ENCODE measurements at places on chromosomes 1 and 21.
A peak's percentile ranks its signal among the peaks of the same experiment; 100 is the strongest.

GRCh38 chr1:212987702-212988322, 27.9 kb downstream of the ANGEL2 start:
- no peak for DNase-seq

GRCh38 chr1:228120857-228121489, 11.9 kb upstream of the MRPL55 start:
- DNase-seq, result no peak

DNA sequence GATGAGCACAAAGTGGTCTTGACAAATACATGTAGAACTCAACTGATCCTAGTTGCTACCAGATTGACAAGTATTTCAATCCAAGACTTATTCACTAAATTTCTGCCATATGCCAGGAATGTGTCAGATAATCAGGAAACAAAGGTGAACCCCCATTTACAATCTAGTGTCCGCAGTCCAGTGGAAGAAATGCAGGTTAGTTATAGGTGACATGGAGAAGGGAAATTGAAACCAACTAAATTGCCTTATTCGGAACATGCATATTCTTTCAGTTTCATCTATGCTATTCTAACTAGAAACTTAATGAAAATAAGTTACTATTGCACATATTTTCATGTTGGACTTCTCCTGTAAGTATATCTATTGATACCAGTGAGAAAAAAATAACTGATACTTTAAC, 209.4 kb downstream of the COL24A1 start:
- DNase-seq, result no peak

GRCh38 chr1:245888809-245889208, 618.3 kb downstream of the SMYD3 start:
- peak; percentile 36 for DNase-seq

DNA sequence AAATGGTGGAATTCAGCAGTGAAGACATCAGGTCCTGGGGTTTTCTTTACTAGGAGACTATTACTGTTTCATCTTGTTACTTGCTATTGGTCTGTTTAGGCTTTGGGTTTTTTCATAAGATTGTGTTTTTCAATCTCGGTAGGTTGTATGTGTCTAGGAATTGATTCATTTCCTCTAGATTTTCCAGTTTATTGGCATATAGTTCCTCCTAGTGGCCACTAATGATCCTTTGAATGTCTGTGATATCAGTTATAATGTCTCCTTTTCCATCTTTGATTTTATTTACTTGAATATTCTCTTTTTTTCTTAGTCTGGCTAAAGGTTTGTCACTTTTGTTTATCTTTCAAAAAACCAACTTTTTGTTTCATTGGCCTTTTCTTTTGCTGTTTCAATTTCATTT, 233.0 kb downstream of the RWDD3 start:
- DNase-seq, result no peak

- DNase-seq, result no peak
Measured at GRCh38 chr1:85494904-85495266, 29.9 kb upstream of the DDAH1 start.

GRCh38 chr1:66546047-66546810, 12.3 kb downstream of the SGIP1 start:
- DNase-seq, result no peak

- DNase-seq, result no peak
Measured at GRCh38 chr1:160971618-160972056, 17.0 kb upstream of the ITLN2 start.

GRCh38 chr1:1758059-1758621, 20.1 kb downstream of the NADK start:
- no peak for DNase-seq

DNA sequence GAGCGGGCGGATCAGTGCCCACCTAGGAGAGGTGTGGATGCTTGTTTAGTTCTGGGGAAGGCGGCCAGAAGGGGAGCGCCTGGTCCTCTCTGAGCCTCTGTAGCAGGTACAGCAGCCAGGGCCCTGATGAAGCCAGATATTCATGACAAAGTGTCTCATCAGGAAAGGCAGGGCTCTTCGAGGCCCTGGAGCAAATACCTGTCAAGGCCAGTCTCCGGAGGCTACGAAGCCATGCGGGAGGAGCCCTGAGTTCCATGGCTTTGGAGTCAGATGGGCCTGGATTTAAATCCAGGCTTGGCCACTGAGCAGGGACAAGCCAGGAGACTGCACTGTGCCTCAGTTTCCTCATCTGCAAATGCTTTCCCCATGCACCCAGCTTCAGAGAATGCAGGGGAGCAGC, 25.4 kb upstream of the GPR153 start:
- no peak for DNase-seq

Measured in CD4-positive, alpha-beta T cell treated with Interleukin-12 subunit alpha and Interleukin-12 subunit beta, for 1 hour (primary cell).